ENCODE measurements at places on chromosomes 5 and 9. TPM values are rescaled to one million over a fixed set of nuclear protein-coding genes. Genes with fewer than 3 reads are reported as not detected.

The GLDC gene
- 0.24 TPM for total RNA-seq

The SOHLH1 gene
- not detected for total RNA-seq

The F2RL1 gene
- 1.7 TPM for total RNA-seq

The TRIM32 gene
- total RNA-seq: 18.7 TPM

The PCDHB5 gene
- 2.7 TPM for total RNA-seq

The ANKRD55 gene
- total RNA-seq: 0.29 TPM

The CCL21 gene
- 65.3 TPM for total RNA-seq

The LCP2 gene
- total RNA-seq: 12.3 TPM

The DAB2IP gene
- total RNA-seq: 58.3 TPM

The SLC6A7 gene
- total RNA-seq: not detected

The PCDHA1 gene
- total RNA-seq: not detected

The ELOVL7 gene
- total RNA-seq: 1.4 TPM

The OBP2B gene
- not detected for total RNA-seq

The PRLR gene
- 0.73 TPM for total RNA-seq

The SNX24 gene
- total RNA-seq: 15.1 TPM

Data from left cardiac atrium (tissue), 4 donors.